NCI-H82 (cell line): ENCODE measurements at places on chromosomes 7 and 10.

DNA sequence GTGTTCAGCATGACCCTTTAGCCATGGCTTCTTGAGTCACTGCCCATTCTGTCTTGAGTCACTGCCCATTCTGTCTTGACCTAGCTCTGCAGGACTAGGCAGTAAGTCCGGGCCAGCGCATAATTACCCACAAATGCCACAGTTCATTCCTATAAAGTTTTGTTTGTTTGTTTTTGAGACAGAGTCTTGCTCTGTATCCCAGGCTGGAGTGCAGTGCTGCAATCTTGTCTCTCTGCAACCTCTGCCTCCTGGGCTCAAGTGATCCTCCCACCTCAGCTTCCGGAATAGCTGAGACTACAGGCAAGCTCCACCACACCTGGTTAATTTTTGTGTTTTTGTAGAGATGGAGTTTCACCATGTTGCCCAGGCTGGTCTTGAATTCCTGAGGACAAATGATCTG lies 32.7 kb upstream of the TARP start:
- DNase-seq, result no peak

DNA sequence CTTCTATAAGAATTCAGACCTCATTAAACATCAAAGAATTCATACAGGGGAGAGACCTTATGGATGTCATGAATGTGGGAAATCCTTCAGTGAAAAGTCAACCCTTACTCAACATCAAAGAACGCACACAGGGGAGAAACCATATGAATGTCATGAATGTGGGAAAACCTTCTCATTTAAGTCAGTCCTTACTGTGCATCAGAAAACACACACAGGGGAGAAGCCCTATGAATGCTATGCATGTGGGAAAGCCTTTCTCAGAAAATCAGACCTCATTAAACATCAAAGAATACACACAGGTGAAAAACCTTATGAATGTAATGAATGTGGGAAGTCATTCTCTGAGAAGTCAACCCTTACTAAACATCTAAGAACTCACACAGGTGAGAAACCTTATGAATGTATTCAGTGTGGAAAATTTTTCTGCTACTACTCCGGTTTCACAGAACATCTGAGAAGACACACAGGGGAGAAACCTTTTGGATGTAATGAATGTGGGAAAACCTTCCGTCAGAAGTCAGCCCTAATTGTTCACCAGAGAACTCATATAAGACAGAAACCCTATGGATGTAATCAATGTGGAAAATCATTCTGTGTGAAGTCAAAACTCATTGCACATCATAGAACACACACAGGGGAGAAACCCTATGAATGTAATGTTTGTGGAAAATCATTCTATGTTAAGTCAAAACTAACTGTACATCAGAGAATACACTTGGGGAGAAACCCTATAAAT lies 24.1 kb downstream of the ZNF37A start:
- DNase-seq, result peak; percentile 2

GRCh38 chr7:55155351-55156117 lies 136.7 kb downstream of the EGFR start:
- no peak for DNase-seq

DNA sequence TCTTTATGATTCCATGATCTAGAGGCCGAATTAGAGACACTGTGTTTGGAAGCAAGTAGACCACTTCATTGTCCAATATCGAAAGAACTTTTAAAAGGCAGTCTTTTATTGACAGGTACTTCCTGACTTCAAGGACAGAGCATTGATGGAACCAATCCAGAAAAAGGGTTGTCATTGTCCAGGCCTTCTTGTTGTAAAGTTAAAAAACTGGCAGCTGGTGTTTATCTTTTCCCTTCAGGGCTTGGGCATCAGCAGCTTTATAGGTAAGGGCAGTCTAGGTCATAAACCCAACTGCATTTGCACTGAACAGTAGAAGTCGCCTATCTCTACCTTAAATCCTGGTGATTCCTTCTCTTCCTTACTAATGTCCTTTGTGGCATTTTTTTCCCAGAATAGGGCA lies 95.6 kb downstream of the ST7 start:
- no peak for DNase-seq

GRCh38 chr10:132888898-132889490 lies 53.4 kb downstream of the CFAP46 start:
- no peak for DNase-seq

DNA sequence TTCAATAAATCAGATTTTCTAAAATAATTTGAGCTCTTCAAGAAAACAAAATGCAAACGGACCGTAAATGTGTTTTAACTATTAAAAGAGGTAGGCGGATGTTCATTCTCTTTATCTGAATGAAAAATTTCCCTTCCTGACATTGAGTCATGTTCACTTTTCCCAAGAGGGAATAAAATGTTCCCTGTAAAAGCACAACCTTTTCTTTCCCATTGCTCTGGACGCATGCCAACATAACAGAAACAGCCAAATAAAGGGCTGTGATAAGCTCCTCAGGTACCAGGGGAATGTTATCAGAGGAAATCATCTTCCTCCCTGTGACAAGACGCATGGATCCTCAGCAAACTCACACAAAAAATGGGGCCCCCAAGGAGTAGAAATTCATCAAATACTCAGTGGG lies 251.8 kb downstream of the MTERF1 start:
- DNase-seq, result no peak

- no peak for DNase-seq
Observed at GRCh38 chr7:13834328-13834761, 155.1 kb downstream of the ETV1 start.

- no peak for DNase-seq
Observed at GRCh38 chr7:50952544-50952943, 169.8 kb upstream of the GRB10 start.

DNA sequence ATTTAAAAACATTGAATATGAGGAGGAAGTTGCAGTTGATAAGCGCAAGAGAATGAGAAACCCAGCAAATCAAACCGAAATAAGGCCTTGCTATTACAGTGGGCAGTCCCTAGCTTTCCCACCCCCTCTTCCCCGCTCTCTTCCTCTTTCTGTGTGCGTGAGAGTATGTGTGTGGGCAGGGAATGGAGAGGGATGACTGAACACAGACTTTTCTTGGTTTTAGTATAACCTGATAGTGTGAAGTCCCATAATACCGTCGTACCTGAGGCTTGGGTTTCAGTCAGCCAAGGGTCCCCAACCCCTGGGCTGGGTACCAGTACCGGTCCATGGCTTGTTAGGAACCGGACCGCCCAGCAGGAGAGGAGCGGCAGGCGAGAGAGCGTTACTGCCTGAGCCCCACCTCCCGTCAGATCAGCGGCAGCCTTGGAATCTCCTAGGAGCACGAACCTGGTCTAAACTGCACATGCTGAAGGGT lies 255.3 kb downstream of the CELF2 start:
- DNase-seq, result no peak

- no peak for DNase-seq
Observed at GRCh38 chr10:50361946-50362345, 110.6 kb upstream of the ASAH2 start.

GRCh38 chr10:47222461-47222860 lies 77.5 kb upstream of the GDF10 start:
- DNase-seq, result no peak

DNA sequence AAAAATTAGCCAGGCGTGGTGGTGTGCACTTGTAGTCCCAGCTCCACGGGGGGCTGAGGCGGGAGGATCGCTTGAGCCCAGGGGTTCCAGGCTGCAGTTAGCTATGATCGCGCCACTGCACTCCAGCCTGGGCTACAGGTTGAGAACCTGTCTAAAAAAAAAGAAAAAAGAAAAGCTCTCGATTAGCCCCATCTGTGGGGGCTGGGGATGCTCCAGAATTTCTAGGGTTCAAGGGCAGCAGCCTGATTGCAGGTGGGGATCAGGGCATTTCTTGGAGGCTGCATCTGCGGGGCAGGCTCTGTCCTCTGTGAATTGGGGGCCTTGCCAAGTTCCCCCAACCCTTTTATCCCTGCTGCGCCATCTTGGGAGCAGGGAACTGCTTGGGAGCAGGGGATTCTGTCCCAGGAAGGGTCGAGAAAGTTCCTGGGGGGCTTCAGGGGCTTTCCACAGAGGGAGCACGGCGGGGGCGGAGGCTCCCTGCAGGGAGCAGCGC lies 651 bp upstream of the ARPC1A start:
- peak; percentile 53 for DNase-seq

- DNase-seq, result no peak
Observed at GRCh38 chr7:156217803-156218202, 405.5 kb upstream of the SHH start.

DNA sequence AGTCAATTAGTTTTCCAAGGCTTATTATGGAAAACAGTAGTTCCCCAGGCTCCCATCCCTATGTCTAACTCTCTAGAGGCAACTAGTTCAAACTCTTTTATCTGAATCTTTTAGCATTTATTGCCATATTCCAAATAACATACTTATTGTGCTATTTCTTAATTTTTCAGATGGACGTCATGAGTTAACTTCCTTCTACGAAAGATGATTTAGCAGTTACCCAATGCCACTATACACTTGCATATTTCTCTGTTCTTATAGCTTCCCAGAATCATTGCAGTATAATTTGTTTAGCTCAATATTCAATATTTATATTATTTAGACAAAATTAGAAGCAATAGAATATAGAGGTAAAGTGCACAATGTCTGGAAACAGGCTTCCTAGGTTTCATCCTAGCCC lies 52.8 kb downstream of the REEP3 start:
- no peak for DNase-seq

GRCh38 chr10:7493996-7494395 lies 83.2 kb upstream of the SFMBT2 start:
- DNase-seq, result no peak

DNA sequence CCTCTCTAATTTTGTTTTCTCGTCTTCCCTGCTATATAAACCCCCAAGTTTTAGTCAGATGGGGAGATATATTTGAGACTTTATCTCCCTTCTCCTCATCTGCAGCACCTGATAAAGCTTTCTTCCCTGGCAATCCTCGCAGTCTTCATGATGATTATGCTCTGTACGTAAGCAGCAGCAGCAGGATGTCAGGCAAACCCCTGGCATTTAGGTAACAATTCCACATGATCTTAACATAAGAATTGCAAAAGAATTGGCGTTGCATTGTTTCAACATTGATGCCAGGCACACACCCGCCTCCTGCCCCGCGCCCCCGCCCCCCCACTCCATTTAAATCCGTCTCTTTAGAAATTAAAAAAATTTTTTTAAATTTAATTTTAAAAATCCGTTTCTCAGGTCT lies 6.1 kb downstream of the PKD1L1 start:
- no peak for DNase-seq

GRCh38 chr10:33801705-33802104 lies 467.2 kb upstream of the NRP1 start:
- DNase-seq, result no peak

DNA sequence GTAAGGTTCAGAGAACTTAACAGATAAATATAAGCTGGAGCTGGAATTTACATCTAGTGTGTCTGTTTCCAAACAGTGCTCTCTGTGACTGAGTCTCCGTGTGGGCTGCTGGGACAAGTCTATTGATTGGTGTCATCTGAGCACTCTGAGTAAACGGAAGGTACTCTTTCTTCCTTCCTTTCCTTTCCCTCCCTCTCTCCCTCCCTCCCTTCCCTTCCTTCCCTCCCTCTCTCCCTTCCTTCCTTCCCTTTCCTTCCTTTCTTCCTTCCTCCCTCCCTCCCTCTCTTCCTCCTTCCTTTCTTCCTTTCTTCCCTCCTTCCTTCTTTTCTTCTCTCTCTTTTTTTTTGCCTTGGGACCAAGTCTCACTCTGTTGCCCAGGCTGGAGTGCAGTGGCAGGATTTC lies 61.8 kb downstream of the ANKRD61 start:
- peak; percentile 57 for DNase-seq

DNA sequence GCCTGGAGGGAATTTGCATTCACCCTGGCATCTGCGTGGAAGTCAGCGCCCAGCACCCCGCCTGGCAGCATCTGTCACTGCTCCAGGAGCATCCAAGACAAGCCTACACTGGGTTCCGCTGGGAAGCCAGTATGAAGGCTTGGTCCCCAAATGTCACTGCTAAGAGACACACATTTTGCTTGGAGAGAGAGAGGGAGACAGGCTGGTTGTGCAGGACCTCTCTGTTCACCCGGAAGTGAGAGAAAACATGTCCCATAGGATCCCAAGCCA lies 119.5 kb downstream of the SEC23IP start:
- no peak for DNase-seq

- DNase-seq, result peak; percentile 12
Observed at GRCh38 chr7:107009846-107010203, 34.7 kb upstream of the PRKAR2B start.

GRCh38 chr7:55517191-55517633 lies 55.1 kb downstream of the VOPP1 start:
- DNase-seq, result no peak

DNA sequence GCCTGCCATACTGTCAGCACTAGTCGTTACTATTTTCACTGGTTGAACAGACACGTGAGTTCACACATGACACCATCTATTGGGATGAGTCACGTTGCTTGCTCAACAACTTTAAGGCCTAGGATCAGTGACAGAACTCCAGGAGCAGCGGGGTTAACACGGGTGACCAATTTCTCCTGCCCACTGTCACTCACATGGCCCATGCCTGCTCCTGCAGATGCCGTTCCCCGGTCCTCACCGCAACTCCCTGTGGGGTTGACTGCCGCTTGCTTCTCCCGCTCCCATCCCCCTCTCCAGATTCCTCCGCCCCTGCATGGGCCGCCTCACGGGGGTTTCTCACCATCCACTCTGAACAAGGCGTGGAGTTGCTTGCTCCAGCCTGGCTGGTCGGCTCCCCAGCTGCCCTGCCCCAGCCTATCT lies 128.2 kb downstream of the TAX1BP1 start:
- no peak for DNase-seq

GRCh38 chr10:110788620-110789385 lies 82.9 kb upstream of the PDCD4 start:
- peak; percentile 46 for DNase-seq

GRCh38 chr7:64433590-64433989 lies 119.8 kb downstream of the ZNF736 start:
- no peak for DNase-seq

DNA sequence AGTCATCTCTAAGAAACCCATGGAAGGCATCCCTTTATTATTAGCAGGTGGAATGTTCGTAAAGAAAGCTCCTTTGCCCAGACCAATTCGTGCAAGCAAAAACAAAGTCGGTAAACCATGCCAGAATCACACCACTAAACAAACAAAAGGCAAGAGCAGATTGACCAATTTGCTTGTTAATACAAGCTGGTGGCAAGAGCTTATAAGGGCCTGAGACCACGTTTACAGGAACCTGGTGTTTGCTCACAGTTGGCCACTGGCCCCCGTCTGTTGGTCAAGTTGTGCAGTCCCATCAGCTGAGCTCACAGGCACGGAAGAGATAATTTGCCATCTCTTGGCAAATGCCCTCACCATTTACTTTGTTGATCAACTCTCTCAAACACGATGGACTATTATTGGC lies 342.2 kb upstream of the MKI67 start:
- no peak for DNase-seq
